ENCODE measurements at places on chromosomes 3 and 15.

GRCh38 chr3:73791356-73791755, 166.6 kb upstream of the PDZRN3 start:
- no peak for DNase-seq

GRCh38 chr3:128367221-128367620, 99.5 kb downstream of the DNAJB8 start:
- no peak for DNase-seq

- peak; percentile 64 for DNase-seq
These were observed 134.1 kb upstream of the COL8A1 start for GRCh38 chr3:99504258-99504657.

- DNase-seq, result no peak
These were observed 121.1 kb downstream of the PDCD6IP start for GRCh38 chr3:33919312-33920120.

DNA sequence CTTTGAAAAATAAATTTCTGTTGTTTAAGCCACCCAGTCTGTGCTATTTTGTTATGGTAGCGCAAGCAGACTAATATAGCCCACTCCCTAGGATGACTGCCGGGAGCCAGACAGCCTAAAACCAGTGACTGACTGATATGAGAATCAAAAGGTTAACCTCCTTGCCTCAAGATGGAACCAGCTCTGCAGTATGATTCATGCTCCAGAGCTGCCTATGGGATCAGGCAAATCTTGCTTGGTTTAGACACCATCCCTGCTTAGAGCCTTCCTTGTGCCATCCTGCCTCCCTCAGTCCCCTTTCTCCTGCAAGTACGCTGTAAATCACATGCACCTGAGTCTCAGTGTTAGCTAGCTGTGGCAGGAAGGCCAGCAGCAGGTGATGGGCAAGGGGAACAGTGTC, 39.3 kb downstream of the TRANK1 start:
- no peak for DNase-seq

DNA sequence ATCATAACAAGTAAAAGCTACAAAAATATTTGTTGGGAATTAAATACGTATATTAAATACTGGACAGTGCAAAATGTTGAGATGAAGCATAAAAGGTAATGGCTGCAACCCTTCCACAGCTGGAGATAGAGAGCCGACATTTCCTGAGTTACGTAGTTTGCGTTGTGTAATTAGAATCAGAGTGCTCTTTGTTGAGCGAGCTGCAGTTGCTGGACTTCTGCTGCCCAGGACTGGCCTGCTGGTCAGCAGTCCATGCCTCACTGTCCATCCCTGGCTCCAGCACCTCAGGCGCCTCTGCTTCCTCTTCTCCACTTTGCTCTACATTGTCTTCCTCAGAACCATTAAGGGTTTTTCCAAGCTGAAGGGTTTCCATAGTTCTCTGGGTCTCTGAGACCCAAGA, 28.4 kb upstream of the SHC4 start:
- DNase-seq, result no peak

- peak; percentile 12 for DNase-seq
These were observed 12.4 kb downstream of the PIF1 start for GRCh38 chr15:64813075-64813474.

- no peak for DNase-seq
These were observed 51.3 kb upstream of the FGD5 start for GRCh38 chr3:14767245-14768051.

- no peak for DNase-seq
These were observed 28.0 kb upstream of the DCUN1D1 start for GRCh38 chr3:183008303-183008702.

DNA sequence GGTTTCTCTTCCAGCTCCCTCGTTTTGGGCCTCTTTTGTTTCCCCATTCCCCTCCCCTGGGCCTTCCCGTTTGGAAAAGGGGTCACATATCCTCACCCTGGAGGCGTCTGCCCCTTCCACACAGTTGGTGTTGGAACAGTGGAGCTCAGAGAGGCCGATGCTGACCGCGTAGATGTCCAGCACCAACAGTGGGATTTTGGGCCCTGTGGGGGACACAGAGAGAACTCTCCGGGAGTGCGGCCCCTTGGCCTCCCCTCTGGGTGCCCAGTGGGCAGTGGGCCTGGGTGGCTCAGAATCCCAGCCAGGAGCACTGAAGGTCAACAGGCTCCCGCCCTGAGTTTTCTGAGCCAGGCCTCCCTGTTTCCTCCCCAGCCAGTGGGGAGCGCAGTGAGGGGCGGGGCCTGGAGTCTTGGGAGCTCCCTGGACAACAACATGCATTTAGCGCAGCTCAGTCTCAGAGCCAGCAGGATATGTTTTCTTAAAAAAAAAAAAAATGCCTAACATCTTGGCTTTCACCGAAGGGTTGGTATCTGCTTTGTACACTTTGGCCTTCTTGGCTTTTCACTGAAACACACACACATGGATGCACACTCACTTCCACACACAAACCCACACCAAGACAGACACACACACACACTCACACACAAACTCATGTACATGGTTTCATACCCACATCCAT, 670 bp upstream of the ISLR start:
- no peak for DNase-seq

- no peak for DNase-seq
These were observed 18.1 kb upstream of the ZBED2 start for GRCh38 chr3:111613294-111613693.

GRCh38 chr15:80550219-80550907, 144.7 kb upstream of the ABHD17C start:
- DNase-seq, result peak; percentile 99

- no peak for DNase-seq
These were observed 2.7 kb downstream of the CSK start for GRCh38 chr15:74784426-74785193.

DNA sequence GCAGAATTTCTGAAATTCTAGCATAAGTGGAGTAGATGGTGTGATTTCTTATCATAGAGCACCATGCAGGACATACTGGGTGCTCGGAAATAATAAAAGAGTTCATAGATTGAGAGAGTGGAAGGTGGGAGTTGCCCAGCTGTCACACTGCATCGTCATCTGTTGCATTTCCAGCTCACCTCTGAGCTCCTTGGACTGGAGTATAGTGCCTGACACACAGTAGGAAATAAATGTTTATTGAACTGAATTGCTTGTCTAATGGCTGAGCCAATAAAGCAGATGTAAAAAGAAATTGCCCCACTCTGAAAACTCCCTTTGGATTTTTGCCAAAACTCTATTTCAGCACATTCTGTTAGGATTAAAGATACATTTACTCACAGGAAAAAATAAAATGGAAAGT, 108.9 kb upstream of the UBE2E1 start:
- no peak for DNase-seq

DNA sequence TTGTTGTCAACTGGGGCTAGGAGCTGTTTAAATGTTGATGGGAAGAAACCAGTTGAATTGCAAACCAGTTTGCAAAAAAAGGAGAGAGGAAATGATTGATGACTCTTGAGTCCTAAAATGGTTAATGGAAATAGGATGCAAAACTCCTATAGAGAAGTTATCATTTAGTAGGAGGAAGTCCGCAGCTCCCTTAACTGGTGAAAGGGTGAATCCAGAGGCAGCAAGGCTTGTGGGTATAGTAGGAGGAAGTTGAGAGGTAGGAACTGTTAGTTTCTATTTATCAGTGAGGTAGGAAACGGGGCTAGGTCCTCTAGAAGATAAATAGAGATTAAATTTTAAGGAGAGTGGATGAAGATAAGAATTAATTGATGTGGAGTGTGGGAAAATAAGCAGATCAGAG, 15.4 kb downstream of the IREB2 start:
- no peak for DNase-seq

GRCh38 chr3:132857317-132857716, 135.1 kb upstream of the NPHP3 start:
- no peak for DNase-seq

DNA sequence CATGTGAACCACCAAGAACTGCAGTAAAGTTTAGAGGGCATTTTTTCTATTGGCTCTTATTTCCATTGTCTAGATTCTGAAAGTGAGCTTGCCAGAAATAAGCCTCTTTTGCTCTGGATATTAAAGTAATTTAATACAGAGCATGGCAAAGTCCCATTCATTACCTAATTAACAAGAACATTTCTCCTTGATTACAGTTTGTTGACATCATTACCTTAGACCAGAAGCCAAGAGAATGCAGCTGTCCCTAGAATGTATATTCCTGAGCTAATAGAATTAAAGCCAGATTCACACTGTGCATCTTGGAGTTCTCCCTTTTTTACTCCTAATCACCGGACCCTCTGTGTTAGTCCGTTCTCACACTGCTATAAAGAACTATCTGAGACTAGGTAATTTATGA, 46.4 kb upstream of the TM4SF4 start:
- DNase-seq, result no peak

DNA sequence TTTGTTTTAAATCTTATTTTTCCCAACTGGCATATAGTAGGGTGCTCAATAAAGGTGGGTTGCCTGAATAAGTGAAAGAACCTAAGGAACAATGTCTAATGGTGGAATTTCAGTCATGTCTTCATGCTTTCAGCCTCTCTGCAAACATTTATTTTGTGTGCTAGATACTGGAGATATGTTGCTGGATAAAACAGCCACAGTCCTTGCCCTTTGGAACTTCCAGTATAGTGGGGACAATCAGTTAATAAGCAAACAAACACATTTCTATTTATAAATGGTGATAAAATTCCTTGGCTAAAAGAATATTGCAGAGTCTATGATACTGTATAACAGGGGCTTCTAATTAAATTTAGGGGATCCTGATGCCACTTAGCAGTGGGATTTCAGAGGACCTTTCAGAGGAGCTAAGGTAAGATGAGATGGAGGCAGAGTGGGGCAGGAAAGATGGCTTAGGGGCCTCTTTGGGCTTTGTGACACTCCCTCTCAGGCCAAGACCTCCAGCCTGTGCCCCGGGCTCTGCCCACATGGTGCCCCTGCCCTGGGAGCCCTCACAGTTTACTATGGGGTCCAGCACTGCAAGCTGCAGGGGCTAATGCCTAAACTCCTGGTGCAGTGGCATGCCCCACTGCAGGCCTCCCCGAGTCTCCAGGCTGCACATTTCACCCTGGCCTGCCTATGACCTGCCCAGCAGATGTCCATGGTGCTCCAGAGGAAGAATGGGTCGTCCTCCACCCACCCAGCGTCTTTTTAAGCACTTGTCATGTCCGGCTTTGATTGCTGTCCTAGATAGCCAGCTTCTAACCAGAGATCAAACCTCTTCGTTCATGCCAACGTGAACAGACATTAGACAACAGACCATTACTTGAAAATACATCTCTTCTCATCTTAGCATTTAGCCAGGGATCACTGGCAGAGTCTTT, 61.6 kb upstream of the PRR23C start:
- DNase-seq, result no peak

DNA sequence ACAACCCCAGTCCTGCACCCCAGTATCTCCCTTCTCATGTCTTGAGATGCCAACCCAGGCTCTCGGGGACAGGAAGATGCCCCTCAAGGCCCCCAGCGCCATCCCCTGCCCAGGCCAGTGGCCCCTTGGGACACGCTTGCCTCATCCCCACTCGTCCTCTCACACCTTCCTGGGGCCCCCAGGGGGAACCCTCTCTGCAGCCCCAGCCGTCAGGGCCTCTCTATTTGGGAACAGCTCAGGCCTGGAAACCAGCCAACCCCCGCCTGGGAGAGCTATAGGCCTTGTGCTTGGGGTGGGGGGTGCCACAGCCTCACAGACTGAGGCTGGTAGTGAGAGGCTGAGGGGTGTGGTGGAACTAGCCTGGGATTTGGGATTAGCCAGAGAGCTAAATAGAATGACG, 7.8 kb downstream of the LINGO1 start:
- DNase-seq, result no peak

DNA sequence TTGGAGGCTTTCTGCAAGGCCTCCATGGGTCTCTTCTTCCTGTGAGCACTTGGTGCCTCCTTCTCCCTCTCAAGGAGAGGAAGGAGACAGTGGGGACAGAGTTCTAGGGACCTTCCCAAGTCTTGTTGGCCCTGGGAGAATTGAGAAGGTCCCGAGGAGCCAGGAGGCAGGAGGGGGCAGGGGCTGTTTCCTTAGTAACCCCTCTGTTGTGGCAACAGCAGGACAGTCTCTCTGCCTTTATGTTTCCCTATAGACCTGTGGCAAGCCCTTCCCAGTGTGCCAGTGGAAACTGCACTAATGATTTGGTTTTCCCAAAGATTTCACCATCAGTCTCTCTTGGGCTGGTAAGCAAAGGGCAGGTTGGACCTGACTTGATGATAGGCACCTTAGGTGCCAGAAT, 87.8 kb upstream of the GALNT15 start:
- no peak for DNase-seq

DNA sequence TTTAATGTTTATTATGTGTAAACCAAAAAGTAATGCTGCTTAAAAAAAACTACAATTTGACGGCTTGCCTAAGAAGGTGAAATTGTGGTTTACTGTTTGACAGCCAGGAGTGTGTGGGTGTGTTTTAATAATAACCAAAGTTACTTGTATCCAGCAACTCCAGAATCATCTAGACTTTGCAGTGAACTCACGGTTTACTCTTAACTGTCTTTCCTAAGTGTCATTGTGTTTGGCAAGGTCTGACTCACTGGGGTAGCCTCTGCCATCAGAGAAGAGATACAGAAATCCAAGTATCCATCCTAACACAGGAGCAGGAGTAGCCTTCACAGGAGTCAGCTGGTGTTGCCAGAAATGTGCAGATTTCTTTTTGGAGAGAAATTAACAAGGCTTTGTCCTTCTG, 151.1 kb downstream of the CTNNB1 start:
- peak; percentile 55 for DNase-seq

DNA sequence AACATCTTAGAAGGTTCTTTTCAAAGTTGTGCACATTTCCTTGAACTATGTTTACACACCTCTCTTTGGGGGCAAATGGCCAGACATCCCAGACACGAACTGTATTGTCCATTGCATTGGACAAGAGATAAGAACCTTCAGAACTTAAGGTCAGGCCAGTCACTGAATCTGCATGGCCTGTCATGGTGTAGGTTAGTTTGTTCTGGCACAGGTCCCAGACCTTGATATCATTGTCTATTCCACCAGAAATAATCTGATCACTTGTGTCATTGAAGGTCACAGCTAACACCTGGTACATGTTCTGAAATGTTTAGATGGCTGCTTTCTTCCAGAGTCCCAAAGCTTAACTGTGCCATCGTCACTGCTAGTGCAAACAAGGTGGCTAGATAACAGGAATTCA, 55.7 kb downstream of the KCNAB1 start:
- no peak for DNase-seq

GRCh38 chr15:42082823-42083604, 11.3 kb downstream of the PLA2G4D start:
- no peak for DNase-seq

GRCh38 chr3:10193692-10194327, 29.1 kb downstream of the IRAK2 start:
- DNase-seq, result no peak
